Occipital lobe (tissue), 3 donors: ENCODE measurements at places on chromosomes 6 and 20.

- DNase-seq, result peak; percentile 36
Observed at GRCh38 chr6:150600301-150601017, 774 bp downstream of the PLEKHG1 start.

DNA sequence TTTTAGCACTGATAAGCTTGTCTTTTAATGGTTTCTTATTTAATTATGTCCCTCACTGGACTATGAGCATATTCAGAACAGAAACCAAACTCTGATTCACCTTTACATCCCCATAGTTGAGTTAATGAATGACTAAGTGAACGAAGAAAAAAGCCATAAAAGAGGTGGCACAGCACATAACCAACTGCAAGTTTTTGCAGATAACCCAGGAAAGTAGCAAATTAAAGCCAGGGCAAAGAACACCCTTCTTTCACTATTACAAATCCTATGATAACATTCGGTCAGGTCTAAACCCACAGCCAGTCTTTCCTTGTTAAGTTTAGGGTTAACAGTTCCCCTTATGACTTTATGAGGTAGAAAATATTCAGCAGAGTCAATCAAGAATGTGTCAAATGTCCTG, 102.7 kb downstream of the RIN2 start:
- no peak for DNase-seq

DNA sequence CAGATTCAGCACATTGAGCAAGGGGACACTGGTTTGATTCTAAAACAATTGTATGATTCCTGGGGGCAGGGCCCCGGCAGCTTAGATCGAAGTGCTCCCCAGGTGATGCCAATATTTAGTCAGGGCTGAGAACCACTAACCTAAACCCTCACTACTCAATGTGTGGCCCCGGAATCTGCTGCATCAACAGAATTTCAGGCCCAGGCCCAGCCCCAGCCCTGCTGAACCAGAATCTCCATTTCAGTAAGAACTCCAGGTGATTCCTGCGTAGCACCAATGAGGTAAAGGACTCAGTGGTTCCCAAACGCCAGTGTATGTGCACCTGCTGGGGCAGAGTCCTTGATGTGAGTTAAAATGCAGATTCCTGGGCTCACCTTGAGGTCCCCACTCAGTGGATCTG, 152.8 kb upstream of the KCNG1 start:
- DNase-seq, result no peak

GRCh38 chr6:140579918-140580317, 1205.5 kb upstream of the CITED2 start:
- no peak for DNase-seq

DNA sequence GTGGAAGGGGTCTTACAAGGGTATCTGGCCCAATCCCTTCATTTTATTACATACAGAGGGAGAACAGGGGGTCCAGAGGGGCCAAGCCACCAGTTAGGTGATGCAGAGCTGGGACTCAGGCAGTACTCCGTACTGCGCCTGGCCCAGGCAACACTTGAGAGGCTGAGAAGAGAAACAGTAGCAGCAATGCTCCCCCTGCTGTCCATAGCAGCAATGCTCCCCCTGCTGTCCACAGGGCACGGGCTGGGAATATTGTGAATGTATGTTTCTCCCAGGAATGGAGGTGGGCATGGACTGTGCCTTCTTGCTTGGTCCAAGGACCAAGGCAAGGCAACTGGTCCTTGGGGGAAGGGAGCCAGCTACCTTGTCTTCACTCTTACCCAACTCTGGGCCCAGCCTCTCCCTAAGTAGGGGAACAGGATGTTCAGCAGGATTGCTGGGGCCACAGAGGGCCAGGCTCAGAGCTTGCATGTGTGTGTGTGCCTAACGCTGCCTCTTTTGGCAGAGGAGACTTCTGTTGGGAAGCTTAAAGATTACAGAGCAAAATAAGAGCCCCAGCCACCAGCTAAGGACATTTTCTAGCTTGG, 14.8 kb upstream of the FAM83C start:
- DNase-seq, result peak; percentile 54

GRCh38 chr20:34604980-34605788, 46.7 kb downstream of the MAP1LC3A start:
- DNase-seq, result no peak

DNA sequence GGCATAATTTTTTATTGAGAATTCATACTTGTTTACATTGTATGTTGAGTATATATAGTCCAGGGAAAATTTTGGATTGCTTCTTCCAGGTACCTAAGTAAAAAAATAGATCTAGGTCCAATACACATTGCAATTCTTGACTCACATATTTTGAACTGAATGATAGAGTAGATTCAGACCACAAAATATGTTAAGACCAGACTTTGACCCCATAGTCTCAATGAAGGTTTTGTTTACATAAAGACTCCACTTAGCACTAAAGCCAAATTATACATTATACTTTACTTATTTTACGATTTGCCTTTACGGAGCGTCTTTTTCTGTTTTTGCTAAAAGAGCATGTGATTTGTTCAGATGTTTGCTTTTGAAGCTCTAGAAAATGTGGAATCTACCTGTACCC, 144.1 kb upstream of the PTCHD4 start:
- no peak for DNase-seq

DNA sequence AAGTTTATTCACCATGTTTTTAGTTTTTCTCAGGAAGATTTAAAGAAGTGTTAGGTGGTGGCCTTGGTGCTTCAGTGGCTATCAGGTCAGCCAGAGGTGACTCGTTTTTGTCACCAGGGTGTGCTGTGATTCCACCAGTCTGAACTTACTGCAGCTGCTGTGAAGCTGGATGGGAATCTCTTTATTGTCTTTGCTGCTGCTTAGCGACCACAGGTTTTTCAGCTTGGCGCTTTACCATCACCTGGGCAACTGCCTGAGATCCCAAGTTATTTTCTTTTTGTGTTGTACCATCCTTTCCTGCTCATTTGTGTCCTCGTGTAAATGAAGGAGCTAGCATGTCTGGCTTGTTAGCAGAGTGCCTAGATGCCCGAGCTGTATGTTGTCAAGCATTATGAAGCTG, 146.9 kb downstream of the MACROD2 start:
- peak; percentile 20 for DNase-seq

GRCh38 chr6:111791415-111791814, 81.8 kb downstream of the FYN start:
- DNase-seq, result no peak

DNA sequence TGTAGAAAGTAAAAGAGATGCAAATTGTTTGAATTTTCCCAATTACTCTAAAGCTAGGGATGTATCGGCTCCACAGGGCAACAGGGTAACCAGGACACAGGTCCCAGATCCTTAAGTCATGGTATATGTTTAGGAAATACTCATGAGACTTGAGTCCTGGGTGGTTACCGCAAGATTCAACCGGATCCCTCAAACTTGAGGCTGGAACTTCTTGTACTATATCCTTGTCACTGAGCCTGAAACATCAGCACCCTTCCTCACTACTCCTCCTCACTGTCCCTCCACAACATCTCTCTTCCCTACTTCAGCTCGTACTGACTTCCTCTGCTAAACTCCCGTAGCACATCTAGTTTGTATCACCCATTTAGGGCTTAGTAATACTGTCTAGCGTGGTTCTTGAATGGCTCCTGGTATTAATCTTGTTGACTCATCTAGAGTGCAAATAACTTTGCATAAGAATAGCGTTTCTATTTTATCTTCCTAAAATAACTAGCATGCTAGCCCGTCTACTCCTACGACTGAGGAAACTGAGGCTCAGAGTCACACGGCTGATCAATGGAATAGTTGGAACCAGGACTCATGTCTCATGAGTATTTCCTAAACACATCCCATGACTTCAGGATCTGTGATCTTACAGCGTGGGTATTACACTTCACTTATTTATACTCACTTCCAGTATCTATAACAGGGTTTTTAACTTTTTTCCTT, 72.1 kb downstream of the FILIP1 start:
- DNase-seq, result no peak

GRCh38 chr6:160967833-160968232, 23.7 kb upstream of the MAP3K4 start:
- DNase-seq, result no peak

GRCh38 chr6:149545258-149545753, 537 bp downstream of the PPIL4 start:
- peak; percentile 39 for DNase-seq

DNA sequence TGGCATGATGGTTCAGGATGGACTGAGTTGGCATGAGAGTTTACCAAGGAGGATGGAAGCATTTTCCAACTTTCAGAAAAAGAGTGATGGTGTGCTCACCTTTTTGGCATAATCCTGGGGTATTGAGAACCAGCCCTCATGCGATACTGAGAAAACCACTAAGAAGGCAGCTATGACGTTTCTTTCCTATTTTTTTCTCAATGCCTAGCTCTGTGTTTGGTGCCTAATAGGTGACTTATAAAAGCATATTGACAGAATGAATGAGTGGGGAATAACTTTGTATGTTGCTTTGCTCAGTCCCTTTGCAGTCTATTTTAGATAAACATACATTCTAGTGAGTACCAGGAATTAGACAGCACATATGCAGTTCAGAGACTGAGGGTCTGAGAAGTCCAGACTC, 816.3 kb downstream of the DHX35 start:
- DNase-seq, result no peak

DNA sequence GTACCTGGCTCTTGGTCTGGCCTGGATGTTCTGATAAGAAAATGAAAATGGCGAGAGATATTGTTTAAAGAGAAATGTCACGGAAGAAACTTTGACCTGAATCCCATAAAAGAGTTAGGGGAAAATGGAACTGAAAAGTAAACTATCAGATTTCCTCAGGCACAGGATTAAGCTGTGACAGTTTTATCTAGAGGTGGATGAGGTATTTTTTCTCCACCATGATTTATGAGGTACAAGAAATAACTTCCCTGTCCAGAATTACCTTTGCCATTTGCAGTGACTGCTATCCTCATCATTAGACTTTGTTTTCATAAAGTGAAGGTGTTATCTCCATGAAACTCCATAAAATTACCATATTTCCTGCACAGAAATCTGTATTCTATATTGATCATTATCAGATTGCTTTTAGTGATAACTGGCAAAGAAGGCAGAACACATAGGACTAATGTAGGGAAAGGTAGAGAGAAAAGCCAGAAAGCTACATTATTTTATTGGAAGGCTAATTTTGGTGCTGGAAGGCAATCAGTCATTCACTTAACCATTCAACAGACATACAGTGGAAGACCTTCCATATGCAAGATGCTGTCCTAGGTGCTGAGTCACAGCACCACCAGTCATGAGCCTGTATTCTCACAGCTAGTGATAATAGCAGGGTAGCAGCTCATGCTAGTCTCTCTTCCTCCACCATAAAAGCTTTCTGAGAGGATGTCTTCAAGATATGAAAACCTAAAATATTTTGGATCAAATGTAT, 427.3 kb upstream of the CITED2 start:
- DNase-seq, result no peak

- no peak for DNase-seq
Observed at GRCh38 chr6:4010689-4011090, 68.2 kb downstream of the FAM217A start.

DNA sequence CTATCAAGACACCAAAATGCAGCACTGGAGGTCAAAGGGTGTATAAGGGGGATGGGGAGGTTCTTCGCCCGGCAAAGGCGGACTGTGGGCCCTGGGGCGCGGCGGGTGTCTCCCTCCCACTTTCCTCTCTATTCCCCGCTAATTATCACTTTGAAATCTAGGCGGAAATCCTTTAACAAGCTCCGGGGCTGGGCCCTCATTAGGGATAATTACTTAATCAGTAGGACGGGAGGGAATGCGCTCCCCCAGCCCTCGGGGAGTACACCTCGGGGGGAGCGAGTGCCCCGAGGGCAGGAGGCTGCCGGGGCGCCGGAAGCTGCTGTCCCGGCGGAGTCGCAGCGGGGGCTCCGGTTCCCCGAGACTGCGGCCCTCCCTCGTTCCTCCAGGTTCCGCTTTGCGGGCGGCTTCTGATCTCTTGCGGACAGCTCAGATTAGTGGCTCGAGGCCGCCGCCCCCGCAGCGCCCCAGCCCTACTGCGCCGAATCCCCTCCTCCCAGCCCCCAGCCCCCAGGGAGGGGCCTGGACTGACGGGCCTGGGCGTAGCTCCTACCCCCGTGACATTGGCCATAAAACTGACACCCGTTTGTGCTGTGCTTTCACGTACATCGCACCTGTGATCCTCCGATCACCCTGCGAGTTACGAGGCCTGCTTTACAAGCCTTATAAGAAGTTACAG, 14.7 kb downstream of the MUCL3 start:
- DNase-seq, result no peak

- no peak for DNase-seq
Observed at GRCh38 chr6:97626671-97627441, 343.8 kb upstream of the MMS22L start.

DNA sequence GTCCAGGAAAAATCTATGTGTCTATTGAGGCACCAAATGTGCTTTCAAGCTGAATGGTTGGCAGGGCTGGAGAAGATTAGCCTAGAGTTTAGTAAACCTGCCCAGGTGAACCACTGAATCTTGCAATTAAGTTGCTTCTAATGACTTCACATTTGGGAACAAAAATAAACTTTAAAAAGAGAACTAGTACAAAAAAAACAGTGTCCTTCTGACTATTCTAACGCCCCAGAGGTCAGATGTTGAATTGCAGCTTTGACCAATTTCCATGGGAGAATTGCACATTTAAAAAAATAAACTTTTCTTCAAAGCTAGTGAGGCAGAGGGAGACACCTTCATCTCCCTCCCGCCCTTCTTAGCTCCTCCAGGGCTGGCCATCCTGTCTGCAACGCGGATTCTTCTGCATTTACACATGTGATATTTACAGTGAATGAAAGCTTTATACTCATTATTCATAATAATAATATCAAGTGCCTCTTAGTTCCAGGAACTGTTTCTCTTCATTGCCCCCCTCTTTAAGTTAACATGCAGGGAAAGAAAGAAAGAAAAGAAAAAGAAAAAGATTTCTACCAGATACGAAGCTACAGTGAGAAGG, 270.2 kb downstream of the SMOC2 start:
- DNase-seq, result no peak

DNA sequence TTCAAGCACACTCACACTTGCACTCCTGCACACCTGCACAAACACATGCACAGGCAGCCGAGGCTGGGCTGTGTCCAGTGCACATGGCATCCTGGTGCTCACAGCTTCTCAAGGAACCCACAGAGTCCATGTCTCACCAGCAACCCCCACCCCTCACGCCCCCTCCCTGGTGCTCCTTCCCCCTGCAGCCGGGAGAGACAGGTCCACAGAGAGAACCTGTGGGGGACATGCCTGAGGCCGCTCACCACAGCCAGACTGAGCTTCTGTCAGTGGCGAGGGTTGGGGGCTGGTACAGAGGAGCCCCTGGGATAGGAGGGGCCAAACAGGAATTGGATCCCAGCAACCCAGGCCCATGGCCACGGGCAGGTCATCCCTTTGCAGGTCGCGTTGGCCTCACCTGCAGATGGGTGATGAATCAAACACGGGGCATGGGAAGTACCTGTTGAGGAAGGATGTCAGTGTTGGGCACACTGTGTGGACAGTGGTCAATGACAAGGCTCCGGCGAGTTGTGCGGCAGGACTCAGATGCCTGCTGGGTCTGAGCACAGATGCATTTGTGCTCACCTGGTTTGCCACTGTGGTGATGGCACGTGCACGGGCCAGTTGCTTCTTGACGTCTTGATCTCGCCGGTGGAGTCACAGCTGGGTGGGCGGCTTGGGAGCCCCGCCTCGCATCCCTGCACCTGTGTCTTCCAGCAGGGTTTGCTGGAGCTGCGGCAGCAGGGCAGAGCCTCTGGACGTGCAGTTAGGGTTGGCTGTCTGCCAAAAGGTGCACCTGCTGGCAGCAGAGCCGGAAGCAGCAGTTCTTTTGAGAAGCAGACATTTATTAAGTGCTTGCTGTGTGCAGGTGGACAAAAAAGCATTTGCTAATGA, 113.0 kb downstream of the ERMARD start:
- no peak for DNase-seq

- DNase-seq, result no peak
Observed at GRCh38 chr20:242905-243304, 14.6 kb upstream of the DEFB132 start.
